Pancreas (tissue), 10 donors: ENCODE measurements at places on chromosomes 6 and 20. TPM values are rescaled to one million over a fixed set of nuclear protein-coding genes. Genes with fewer than 3 reads are reported as not detected.

Gene VARS1
- total RNA-seq = 29.4 TPM

Gene TNNC2
- total RNA-seq = not detected

Gene EFHC1
- 5.5 TPM for total RNA-seq

Gene STX11
- 2.6 TPM for total RNA-seq

Gene BTNL2
- not detected for total RNA-seq

Gene MTFR2
- total RNA-seq = 0.61 TPM

Gene LRRN4
- total RNA-seq = 1.5 TPM

Gene NOX3
- total RNA-seq = not detected

Gene TREM1
- 0.12 TPM for total RNA-seq

Gene IL17F
- total RNA-seq = not detected

Gene SLC22A16
- total RNA-seq = not detected

Gene SEC63
- 115 TPM for total RNA-seq

Gene ATP9A
- 21.2 TPM for total RNA-seq

Gene STK4
- 11.1 TPM for total RNA-seq

- DNase-seq = no peak
Measured at GRCh38 chr20:48286601-48287000, 501.3 kb upstream of the SULF2 start.

GRCh38 chr6:166025149-166025898 is 142.3 kb downstream of the TBXT start:
- DNase-seq = no peak

- no peak for DNase-seq
Measured at GRCh38 chr20:59499863-59500262, 104.5 kb upstream of the PHACTR3 start.

GRCh38 chr6:30508890-30509736 is 19.8 kb downstream of the HLA-E start:
- no peak for DNase-seq

GRCh38 chr6:157629220-157629619 is 193.8 kb upstream of the SNX9 start:
- DNase-seq = no peak

DNA sequence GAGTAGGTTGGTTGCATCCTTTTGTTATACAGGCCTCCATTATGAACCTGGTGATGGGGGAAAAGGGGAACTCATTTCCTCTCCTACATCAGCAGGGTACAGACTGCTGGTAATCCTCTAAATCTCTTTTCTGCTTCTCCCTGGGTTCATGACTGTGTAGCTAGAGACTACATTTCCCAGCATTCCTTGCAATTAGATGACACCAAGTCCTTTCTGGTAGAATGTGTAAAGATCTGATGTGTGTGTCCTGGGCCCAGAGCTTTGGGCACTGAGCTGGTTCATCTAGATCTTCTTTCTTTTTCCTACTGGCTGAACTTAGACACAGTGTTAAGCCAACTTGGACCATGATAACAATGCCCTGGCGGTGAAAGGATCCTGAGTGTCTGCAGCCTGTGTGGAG is 104.7 kb upstream of the IFNGR1 start:
- DNase-seq = no peak

- no peak for DNase-seq
Measured at GRCh38 chr6:124432620-124433019, 529.6 kb upstream of the RNF217 start.

GRCh38 chr6:56279331-56280080 is 32.1 kb upstream of the COL21A1 start:
- no peak for DNase-seq

- no peak for DNase-seq
Measured at GRCh38 chr6:52579006-52579660, 2.3 kb upstream of the TRAM2 start.

- no peak for DNase-seq
Measured at GRCh38 chr6:106142876-106143431, 56.8 kb downstream of the PRDM1 start.

- DNase-seq = no peak
Measured at GRCh38 chr6:100979267-100979666, 98.1 kb upstream of the ASCC3 start.

DNA sequence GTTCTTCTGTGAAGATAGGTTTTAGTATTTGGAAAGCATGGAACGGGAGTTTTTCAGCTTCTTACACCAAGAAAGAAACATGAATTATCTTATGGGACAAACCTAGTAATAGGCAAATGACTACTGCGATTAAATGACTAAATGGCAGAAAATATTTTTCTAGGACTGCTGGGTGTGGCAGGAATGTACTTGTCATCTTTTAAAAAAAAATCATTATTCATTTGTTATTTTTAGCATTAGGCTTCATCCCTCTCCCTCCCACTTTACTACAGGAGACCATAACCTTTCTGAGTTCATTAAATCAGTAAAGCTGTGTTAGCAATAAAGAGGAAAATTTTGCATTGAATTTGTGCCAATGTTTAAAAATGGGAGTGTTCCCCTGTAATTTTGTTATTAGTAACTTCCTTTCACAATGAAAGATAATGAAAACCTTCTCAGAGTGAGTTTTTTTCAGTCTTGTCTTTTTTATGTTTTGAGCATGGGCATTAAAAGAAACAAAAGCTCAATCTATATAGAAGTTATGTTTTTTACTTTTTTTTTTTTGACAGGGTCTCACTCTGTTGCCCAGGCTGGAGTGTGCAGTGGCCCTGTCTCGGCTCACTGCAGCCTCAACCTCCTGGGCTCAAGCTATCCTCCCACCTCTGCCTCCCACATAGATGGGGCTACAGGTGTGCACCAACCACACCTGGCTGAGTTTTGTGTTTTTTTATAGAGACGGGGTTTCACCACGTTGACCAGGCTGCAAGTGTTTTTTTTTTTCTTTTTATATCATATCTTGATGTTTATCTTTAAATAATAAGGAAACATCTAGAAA is 105.6 kb upstream of the CLDN20 start:
- DNase-seq = no peak

- no peak for DNase-seq
Measured at GRCh38 chr6:38638941-38639497, 710 bp downstream of the BTBD9 start.

GRCh38 chr6:118319894-118320649 is 228.0 kb upstream of the PLN start:
- no peak for DNase-seq

- no peak for DNase-seq
Measured at GRCh38 chr6:41161851-41162552, 914 bp downstream of the TREM2 start.

GRCh38 chr6:24872779-24873178 is 63.0 kb downstream of the RIPOR2 start:
- DNase-seq = no peak

GRCh38 chr6:137316626-137317025 is 97.4 kb upstream of the IFNGR1 start:
- DNase-seq = no peak

DNA sequence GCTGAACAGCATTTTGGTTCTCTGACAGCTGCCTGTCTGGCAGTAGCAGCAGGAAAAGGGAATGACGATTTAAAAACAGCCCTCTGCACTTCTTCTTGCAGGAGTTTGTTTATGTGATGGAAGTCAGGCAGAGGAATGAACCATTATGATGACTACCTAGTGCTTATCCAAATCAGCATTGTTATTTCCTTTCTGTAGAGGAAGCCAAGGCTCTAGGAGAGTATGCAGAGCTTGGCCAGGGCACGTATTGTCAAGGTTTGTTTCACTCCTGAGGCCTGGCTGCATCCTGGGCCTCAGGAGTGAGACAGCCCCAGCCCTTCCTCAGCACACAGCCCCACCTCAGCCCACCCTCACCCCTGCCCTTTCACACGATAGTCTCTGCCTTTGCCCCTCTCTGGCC is 68.5 kb downstream of the FAM229B start:
- DNase-seq = no peak

- DNase-seq = no peak
Measured at GRCh38 chr6:133641104-133641503, 247.8 kb upstream of the TCF21 start.

GRCh38 chr20:2295286-2295685 is 515 bp upstream of the TGM3 start:
- DNase-seq = no peak

- DNase-seq = no peak
Measured at GRCh38 chr6:132506869-132507808, 5.8 kb downstream of the STX7 start.

- DNase-seq = no peak
Measured at GRCh38 chr6:13462458-13463327, 24.7 kb downstream of the GFOD1 start.

DNA sequence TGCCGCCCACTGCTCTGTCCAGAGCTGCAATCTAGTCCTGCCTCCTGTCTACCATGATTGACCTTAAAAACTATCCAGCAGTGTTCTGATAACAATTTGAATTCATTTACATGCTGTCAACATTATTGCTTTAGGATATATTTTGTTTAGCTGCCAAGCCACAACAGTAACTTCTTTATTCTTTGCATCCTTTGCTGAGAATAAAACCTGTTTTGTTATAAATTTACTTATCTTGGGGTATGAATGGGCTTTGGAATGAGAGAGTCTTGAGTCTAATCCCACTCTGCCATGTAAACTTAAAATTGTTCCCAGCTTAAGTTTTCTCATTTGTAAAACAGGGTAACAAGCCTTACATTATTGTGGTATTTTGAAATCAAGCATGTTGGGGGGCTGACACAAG is 116.4 kb downstream of the FLRT3 start:
- DNase-seq = no peak

GRCh38 chr20:33556246-33556645 is 66.3 kb downstream of the CBFA2T2 start:
- no peak for DNase-seq

DNA sequence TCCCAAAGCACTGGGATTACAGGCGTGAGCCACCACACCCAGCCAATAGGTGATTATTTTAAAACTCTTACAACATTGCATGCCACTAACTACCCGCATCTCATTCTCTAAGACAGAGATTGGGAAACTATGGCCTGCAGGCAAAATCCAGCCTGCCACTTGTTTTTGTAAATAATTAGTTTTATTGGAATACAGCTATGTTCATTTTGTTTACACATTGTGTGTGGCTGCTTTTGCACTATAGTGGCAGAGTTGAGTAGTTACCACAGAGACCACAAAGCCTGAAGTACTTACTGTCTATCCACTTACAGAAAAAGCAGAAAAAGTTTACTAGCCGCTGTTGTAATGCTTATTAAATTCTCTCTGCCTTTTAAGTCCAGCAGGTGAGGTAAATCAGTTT is 16.4 kb upstream of the PKIG start:
- DNase-seq = no peak

DNA sequence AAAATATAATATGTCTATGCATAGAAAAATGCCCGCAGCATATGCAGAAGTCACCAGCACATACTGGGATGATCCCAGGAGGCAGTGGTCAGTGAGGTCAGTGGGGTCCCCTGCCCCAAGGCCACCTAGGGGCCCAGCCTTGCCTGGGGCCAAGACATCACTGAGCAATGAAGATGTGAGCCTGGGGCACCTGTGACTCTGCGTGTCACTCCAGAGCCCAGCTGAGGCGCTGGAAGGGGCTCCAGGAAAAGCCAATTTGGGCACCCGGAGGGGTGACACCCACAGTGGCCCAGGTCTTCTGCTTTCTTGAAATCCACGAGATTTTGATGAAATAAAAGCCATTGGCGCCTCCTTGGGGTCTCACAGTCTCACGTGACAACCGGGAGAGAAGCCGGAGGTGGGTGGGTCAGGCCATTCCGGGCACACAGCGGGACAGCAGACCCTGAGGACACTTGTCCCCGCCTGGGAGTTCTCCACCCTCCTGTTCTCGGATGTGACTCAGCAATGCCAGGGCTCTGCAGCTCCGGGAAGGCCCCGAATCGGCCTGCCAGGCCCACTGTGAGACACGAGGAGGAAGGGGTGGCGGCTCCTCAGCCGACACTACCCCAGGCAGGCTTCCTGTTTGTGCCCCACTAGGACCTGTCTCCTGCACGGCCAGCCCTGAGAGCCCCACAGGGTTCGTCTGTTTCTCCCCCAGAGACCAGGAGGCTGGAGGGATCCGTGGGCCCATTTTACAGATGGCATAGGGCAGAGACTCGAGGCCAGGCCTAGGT is 24.4 kb upstream of the SLCO4A1 start:
- no peak for DNase-seq

DNA sequence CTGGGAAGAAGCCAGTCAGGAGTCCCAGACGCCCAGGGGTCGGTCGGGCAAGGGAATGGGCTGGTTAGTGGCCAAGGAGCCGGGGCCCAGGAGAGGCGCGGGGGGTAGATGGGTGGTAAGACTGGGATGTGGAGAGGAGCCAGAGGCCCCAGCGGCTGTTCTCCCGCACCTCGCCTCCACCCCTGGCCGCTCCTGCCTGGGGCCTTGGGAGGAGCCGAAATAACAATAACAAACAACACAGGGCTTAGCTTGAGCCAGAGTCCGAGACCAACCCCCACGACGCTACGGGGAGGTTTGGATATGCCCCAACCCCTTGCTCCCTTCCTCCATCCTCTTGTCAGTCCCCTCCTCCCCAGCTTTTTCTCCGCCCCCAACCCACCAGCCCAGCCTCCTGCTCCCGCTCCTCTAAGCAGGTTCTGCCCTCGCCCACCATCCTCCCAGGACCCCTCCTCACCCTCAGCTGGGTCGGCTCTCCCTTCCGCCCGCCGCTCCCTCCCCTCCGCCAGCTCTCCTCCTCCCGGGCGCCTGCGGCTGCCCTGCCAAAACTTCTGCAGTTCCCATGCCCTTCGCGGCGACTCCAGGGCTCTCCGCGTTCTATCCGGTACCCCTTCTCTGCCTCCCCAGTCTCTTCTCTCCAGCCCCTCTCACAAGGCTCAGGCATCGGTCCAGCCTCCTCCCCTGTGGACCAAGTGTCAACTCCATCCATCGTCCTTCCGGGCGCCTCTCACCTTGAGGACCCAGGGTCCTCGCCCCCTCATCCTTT is 1.1 kb downstream of the RNF39 start:
- no peak for DNase-seq
